Stimulated activated effector memory CD8-positive, alpha-beta T cell treated with anti-CD3 and anti-CD28 coated beads, Interleukin-12 subunit alpha, Interleukin-12 subunit beta, amount 100 ng/mL, for 72 hours (primary cell): ENCODE measurements at places on chromosomes 5 and 9.

DNA sequence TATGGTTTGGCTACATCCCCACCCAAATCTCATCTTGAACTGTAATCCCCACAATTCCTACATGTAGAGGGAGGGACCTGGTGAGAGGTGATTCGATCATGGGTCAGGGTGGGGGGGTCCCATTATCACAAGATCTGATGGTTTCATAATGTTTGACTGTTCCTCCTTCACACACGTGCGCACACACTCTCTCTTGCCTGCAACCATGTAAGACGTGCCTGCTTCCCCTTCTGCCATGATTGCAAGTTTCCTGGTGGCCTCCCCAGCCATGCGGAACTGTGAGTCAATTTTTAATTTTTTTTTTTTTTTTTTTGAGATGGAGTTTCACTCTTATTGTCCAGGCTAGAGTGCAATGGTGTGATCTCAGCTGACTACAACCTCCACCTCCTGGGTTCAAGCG is 27.0 kb downstream of the FAM169A start:
- DNase-seq, result no peak

DNA sequence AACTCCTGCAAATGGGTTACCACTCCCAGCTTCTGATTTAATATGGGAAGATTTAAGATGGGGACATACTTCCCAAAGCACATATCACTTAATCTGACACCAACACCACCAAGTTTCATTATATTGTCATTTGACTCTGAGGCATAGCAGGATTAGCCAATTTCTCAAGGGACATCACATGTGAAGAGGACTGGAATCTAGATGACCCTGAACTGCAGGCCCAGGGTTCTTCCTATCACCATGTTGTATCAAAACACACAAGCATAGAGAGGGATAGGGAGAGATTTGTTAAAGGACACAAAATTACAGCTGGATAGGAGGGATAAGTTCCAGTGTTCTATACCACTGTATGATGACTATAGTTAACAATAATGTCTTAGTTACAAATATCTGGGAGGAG is 168.3 kb upstream of the PPP2R2B start:
- DNase-seq, result no peak

GRCh38 chr9:79573412-79573923 is 1.7 kb downstream of the TLE4 start:
- DNase-seq, result no peak

DNA sequence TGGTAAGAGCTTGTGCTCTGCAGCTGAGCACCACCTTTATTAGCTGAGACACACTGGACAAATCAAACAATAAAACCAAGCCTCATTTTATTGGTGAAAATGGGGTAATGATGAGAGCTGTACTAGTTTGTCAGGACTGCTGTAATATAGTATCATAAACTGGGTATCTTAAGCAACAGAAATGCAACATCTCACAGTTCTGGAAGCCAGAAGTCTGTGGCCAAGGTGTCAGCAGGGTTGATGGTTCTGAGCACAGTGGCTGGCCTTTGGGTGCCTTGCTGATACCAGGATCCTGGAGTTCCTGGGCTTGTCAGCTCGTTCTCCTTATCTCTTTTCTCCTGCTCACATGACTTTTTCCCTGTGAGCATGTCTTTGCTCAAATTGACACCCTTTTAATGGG is 513.1 kb downstream of the IRX1 start:
- DNase-seq, result no peak

DNA sequence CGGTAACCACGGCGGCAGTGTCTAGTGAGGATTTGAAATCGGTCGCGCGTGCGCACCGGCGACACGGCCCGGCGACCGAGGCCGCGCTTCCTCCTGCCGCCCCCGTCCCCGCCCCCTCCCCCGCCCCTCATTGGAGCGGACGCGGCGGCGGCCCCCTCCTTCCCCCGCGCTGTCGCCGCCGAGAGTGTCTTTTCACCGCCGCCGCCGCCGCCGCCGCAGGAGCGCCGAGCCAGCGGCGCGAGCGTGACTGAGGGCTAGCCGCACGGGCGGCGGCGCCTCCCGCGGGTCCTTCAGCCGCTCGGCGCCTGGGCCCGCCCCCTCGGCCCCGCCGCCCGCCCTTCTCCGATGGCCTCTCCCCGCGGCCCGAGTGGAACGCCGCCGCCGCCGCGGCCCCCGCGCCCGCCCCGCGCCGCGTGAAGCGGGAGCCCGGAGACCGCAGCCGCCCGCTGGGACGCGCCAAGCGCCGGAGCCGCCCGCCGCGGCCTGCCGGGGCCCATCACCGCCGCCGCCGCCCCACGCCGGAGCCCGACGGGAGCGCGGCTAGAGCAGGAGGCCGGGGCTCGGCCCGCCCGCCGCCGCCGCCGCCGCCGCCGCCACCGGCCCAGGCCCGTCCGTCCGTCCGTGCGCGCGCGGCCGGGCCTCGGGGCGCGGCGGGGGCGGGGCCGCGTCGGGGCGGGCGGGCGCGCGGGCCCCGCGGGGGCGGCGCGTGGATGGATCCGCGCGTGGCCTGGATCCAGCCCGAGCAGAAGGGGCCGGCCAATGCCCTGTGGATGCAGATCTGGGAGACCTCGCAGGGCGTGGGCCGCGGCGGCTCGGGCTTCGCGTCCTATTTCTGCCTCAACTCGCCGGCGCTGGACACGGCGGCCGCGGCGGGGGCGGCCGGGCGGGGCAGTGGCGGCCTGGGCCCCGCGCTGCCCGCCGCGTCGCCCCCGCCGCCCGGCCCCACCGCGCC is at the start of gene TENT4A:
TSS of gene TENT4A (plus strand) at position 159 of the 952 bp plus-strand sequence. CDS start at position 711, 552 bp downstream.
- no peak for DNase-seq

DNA sequence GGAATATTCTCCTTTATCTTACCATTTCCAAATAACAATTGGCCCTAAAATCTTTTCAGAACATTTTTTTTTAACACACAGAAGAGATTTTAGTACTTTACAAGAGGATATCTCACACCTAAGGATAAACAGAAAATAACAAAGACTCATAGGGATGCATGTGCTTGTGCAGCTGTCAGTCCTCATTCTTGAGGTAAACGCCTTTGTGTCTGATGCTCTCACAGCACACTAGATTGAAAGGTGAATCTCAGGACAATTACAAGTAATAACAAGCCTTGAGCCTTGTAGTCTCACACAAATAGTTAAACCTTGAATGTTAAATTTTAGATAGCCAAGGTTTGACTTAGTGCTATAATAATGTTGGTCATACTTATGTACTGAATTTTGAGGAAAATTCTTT is 439.2 kb downstream of the PTPRD start:
- no peak for DNase-seq

GRCh38 chr9:99782962-99783718 is 38.5 kb upstream of the NR4A3 start:
- DNase-seq, result no peak

DNA sequence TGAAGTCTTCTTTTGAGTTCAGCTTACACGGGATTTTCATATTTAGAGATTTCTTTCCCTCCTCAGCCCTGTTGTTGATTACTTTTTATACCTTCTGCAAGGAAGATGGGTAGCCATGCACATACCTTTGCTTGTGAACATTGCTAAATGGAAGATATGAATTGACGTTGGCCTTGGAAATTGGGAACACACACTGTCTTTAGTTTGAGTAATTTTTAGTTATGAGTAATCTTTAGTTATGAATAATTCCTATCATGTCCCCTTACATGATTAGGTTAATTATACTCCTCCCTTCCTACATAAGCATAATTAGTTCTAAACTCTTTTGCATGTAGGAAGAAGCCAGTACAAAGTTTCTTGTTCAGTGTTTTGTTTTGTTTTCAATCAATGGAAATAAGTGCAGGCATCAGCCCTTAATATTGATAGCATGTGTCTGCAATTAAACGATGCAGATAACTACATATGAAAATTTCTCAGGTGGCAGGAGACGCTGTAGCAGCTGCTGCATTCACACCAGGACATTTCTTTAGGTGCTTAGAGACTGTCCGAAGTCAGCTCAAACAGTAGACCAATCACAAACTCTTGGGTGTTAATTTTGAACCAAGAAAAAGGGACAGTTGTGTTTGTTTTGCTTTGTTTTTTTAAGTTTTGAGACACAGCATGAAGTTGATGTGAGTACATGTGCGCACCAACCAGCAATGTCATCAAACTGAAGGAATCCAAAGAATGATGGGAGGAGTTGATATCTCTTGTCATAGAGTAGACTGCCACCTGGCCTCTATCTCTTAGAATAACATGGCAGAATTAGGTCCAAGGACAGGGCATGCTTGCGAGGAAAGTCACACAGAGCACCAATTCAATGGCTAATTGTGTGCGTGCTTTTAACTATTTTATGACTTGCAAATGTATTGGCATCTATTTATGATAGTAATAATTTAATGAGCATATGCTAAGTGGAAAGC is 51.4 kb downstream of the SMARCA2 start:
- DNase-seq, result no peak

DNA sequence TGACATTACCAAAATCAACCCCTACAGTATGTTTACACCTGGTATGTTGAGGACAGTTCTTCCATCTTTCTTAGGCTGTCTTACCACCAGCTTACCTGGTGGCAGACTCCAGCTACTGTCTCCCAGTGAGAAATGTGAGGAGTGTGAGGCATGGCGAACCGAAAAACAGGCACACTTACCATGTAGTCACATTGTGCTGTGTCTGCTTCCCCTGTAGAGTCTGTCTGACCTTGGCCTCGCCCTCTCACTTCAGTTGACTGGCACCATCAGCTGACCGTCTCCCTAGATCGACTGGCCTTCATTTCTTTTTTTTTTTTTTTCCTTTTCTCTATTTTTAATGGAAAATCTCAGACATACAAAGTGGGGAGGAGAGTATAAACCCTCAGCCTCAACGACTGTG is 4.9 kb downstream of the ACO1 start:
- DNase-seq, result no peak

DNA sequence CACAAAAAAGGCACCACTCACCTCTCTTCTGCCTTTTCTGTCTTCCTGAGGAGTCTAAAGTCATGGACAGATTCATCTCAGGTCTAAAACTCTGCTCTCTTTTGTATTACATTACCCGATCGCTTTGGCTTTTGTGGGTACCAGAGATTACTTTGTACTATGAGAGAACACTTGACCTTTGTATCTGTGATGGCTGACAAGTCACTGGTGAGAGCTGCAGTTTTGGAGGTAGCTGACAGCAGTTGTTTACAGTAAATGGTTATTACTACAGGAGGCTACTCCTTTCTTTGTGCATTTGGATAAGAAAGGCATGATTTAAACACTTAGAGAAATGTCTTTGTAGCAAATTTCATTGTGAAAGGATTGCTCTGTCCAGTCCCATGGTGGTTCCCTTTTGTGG is 307.3 kb downstream of the FBXL17 start:
- no peak for DNase-seq

DNA sequence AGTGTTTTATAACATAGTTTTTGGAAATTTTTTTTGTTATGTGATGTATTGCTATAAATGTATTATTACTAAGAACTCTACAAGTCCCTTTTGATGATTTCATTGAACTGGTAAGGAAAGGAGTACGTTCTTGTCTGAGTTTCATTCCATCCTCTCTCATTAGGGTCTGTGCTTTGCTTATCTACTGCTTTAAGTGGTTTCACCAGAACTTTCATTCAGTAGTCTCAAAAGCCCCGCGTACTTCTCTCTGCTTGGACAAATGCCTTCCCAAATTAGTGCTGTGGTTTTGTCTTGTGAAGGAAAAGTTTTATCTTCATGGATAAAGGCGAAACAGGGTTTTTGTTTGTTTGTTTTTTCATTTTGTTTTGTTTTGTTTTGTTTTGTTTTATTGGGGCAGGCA is 469.8 kb upstream of the WWC1 start:
- DNase-seq, result no peak

DNA sequence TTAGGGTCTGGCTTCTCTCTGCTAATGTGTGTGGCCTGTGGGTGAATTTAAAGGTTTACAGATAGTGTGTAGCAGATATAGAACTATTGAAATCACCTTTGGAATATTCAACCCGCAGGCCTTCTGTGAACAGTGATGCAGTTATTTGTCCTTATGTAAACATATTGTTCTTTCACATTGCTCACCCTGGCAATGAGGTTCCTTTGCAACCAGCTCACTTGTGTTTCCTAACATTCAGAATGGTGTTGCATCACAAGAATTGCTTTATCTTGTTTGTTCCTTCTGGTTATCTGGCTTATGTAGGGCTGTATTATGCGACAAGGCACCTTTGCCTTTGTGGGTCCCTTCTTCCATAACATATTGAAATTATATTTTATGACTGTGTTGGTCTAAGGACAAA is 370.3 kb downstream of the NNT start:
- DNase-seq, result no peak

DNA sequence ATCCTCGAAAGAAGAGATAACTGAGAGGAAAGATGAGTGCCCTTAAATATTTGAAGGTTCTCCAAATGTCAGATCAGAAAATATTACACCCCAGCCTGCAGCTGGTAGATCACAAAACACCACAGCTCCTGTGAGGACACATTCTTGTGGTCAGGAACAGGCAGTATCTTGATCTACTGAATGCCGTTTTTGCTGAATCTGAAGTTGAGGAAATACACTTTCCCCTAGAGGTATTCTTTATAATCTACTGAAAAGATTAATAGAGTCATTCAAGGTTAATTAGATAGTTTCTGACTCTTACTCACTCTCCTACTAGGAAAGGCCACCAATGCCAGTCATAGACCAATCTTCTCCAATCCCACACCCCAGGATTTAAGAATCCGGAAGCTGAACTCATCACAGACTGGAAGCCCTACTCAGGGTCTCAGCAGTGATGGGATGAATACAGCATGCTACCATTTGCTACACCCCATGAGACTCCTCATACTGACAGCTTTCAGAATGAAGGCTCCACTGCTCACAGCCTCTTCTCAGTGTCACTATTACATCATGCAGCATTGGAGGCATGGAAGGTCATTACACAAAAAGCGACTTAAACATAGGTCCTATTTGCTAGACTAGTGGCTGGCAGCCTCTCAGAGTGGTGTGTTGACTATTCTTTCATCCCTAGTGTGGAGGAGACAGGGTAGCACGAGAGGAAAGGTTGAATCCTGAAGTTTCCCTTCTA is 143.9 kb upstream of the SLC1A3 start:
- no peak for DNase-seq

DNA sequence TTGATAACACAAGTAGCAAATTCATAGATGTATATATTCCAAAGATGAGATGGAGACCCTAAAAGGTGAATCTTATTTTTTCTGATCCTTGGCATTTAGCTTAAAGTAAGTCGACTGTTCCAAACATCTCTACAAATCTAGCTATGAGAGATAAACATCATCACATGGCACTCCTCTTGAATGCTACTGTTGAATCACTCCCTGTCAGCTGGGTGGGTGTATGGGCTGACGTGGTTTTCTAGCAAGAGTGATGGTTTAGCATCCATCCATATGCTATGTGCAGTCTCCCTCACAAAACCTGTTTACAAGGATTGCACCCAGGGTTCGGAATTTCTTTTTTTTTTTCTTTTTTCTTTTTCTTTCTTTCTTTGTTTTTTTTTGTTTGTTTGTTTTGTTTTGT is 13.8 kb downstream of the ACO1 start:
- no peak for DNase-seq

GRCh38 chr9:22512495-22512894 is 65.9 kb downstream of the DMRTA1 start:
- no peak for DNase-seq

- DNase-seq, result no peak
Observed at GRCh38 chr5:56060276-56061110, 65.7 kb upstream of the IL6ST start.

GRCh38 chr5:100157066-100157465 is 378.1 kb upstream of the FAM174A start:
- no peak for DNase-seq
